SK-N-MC (cell line): ENCODE measurements at places on chromosomes 3 and 15.

DNA sequence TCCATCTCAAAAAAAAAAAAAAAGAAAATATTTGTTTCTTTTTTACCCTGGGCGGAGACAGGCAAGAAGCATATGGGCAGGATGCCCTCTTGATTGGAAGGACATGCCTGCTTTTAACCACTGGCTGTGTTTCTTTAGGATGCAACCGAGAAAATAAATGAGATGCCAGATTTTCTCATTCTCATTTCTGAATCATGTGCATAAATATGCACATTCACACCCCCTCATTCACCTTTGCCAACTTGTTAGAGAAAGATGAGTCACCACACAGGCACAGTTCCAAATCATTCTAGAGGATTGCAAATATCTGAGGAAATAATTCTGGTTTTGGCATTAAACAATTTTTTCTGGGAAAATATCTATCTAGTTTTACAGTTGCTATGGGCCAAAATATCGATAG is 3.3 kb downstream of the LIPH start:
- DNase-seq: peak; percentile 71

GRCh38 chr3:11424277-11424676 is 152.1 kb downstream of the ATG7 start:
- DNase-seq: no peak

- peak; percentile 98 for DNase-seq
Observed at GRCh38 chr3:186097663-186098451, 11.0 kb downstream of the ETV5 start.

- no peak for DNase-seq
Observed at GRCh38 chr15:71251584-71252043, 136.3 kb downstream of the THSD4 start.

DNA sequence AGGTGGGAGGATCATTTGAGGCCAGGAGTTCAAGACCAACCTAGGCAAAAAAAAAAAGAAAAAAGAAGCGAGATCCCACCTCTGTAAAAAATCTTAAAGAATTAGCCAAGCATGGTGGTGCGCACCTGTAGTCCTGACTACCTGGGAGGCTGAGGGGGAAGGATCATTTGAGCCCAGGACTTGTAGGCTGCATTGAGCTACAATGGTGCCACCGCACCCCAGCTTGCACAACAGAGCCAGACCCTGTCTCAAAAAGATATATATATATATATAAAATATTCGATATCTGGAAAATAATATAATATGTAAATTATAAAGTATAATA is 1.1 kb upstream of the IMP3 start:
- DNase-seq: no peak

DNA sequence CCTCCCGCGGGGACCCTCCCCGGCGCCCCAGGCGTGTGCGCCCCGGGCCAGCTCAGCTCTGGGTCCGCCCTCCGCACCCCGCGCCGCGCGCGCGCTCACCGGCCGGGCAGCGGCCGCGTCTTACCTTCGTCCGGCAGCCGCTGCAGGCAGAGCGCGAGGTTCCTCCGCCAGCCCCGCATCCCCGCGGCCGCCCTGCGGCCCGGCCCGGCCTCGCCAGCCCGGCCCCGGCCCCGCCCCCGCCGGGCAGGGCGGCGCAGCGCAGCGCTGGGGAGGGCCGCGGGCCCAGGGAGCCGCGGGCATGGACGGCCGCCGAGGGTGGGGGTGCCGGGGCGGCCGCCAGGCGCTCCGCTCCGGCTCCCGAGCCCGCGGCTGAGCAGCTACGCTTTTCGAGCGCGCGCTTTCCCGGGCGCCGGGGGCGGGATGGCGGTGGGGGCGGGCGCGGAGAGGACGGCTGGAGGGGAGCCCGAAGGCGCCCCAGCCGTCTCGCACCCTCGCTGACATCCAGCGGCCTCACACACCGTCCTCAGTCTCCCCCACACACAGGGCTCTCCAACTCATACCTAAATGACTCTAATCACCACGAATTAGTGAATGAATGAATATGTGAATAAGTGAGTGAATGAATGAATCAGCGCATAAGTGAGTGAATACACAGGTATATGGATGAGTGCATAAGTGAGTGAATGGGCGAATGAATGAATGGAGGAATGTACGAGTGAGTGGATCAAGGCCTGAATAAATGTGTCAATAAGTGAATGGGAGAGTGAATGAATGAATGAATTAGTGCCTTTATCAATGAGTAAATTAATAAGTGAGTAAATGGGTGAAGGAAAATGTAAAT is 48.5 kb upstream of the CCDC174 start:
- no peak for DNase-seq

DNA sequence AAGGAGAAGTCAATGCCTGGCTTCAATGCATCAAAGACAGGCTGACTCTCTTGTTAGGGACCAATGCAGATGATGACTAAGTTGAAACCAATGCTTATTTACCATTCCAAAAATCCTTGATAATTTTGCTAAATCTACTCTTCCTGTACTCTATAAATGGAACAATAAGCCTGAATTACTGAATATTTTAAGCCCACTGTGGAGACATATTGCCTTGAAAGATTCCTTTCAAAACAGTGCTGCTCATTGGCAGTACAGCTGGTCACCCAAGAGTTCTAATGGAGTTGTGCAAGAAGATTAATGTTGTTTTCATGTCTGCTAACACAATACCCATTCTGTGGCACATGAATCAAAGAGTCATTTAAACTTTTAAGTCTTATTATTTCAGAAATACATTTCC is 181.0 kb upstream of the CBLB start:
- DNase-seq: no peak

DNA sequence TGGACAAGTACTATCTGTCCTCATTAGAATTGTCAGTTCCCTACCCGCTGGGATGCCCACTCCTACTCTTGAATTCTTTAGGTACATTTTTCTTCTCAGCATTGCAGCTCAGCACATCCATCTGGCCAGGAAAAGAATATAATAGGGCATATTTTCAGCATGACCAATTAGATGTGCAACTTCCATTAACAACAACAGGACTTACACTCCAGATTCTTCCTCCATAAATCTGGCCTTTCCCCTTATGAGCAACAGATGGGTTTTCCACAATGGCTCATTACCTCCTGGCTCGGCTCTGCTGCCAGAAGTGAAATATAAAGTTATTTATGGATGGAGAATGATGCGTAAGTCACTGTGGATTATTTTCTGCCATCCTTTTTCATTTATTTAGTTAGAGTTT is 443.8 kb upstream of the TGFBR2 start:
- DNase-seq: no peak

DNA sequence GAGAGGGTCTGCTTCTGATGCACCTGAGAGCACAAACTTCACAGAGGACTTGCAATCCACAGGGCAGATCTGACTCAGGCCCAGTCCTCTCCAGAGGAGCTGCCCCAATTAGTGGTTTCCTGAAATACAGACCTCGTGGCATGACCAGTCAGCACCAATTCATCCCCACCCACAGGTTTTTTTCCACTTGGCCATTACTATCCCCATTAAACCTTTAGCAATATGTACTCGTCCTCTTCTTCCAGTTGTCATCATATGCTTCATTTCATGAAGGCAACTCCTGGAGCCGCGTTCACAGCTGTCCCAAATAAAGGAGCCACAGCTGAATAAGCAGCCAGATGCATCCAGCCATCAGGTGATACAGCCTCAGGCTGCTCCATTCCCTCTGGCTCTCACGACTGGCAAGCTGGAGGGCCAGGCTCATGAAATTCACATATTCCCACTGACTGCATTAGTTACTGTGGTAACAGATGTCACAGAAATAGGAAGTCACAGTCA is 163.1 kb downstream of the FMN1 start:
- no peak for DNase-seq

- DNase-seq: no peak
Observed at GRCh38 chr15:40768521-40769273, 1.1 kb upstream of the C15orf62 start.

DNA sequence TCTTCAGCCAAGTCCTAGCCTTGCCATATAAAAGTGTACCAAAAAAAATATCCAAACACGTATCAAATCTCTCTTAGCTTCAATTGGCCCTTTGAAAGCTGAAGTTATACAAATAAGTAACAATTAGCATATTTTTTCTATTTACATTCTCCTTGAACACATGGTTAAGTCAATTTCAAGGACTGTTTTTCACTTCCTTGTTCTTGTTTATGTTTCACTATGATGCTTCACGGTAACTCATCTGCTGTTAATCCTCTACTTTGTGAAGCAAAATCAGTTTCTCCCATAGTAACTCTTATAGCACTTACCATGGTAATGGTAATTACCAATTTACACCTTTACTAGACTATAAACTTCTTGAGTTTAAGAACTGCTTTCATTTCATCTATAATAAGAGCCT is 10.6 kb upstream of the SPRED1 start:
- no peak for DNase-seq

- DNase-seq: no peak
Observed at GRCh38 chr3:53038679-53039375, 7.0 kb downstream of the SFMBT1 start.

DNA sequence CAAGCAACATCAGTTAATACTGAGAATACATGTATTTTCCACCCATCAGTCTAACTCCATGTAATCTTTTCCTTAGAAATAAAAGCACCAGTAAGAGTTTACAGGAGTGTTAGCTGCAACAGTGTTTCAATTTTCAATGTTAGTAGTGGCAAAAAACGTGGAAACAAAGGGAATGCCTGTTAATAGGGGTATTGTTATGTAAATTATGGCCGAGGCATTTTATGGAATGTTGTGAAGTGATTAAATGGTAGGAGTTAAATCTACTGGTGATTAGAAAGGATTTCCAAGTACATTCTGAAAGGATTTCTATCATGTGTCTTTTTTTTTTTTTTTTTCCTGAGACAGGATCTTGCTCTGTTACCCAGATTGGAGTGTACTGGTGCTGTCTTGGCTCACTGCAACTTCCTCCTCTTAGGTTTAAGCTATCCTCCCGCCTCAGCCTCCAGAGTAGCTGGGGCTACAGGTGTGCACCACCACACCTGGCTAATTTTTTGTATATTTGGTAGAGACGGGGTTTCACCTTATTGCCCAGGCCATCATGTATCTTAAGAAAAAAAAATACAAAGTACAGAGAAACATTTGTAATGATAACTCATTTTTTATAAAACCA is 6.6 kb downstream of the ATP6V1A start:
- no peak for DNase-seq

GRCh38 chr3:133277813-133278212 is 122.0 kb upstream of the BFSP2 start:
- no peak for DNase-seq

- no peak for DNase-seq
Observed at GRCh38 chr3:31170932-31171670, 276.6 kb upstream of the GADL1 start.

- peak; percentile 28 for DNase-seq
Observed at GRCh38 chr3:96863129-96863740, 48.8 kb downstream of the EPHA6 start.

DNA sequence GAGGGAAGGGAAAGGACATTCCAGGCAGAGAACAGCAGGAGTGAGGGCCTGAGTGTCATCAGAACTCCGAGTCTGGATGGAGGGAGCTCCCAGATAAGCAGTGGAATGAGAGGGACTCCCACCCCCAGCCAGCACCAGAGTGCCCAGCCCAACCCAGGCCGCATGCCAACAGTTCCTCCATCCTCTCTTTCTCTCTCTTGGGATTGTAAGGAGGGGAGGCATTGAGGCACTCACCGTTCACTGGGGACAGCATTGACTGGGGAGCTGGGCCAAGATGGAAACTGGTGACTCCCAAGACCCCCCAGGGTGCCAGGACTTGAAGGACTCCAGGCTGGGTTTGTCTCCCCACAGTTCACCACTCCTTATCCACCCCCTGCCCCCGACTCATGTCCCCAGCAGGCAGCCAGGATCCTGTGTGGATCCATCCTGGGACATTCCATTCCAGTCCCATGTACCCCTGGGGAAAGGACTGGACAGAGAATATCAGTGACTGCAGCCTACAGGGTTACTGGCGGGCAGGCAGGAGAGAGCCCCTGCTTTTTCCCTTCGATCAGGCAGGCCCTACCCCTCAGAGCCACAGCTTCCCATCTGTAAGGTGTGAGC is 15.7 kb downstream of the PTH1R start:
- DNase-seq: no peak

DNA sequence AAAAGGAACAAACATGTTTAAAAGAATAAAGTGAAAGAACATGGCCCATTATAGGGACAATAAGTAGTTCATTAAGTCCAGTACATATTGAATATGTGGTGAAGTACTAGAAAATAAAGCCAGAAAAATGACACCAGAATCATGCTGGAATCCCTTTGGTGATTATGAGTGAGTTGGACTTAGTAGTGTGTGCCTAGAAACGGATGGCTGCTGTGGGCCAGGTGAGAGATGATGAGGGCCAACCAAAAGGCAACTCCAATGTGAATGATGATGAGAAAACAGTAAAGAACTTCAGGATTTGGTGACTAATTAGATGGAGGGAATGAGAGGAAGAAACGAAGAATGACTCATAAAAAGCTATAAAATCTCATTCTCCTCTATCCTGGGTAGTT is 3.3 kb downstream of the CRYGS start:
- DNase-seq: no peak

- DNase-seq: no peak
Observed at GRCh38 chr3:193033226-193033780, 115.6 kb upstream of the MB21D2 start.

GRCh38 chr15:65870889-65871533 is 1.7 kb downstream of the RAB11A start:
- no peak for DNase-seq

DNA sequence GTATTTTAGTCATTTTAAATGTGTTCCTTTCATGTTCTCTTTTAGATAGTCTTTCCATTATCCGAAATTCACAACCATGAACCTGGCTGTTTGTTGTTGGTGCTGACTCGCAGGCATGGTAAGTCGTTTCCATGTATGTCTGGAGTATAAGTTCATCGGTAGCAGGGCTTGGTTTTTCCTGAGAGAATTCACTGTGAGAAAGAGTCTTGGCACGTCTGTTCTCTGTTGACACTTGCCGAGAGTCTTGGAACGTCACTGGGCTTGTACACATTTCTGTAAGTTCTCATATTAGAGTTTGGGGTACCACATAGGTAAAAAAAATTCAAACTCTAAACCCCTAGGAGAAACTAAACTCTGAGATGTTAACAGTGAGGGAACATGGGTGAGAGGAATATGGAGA is 29.4 kb upstream of the EIF4A2 start:
- no peak for DNase-seq

DNA sequence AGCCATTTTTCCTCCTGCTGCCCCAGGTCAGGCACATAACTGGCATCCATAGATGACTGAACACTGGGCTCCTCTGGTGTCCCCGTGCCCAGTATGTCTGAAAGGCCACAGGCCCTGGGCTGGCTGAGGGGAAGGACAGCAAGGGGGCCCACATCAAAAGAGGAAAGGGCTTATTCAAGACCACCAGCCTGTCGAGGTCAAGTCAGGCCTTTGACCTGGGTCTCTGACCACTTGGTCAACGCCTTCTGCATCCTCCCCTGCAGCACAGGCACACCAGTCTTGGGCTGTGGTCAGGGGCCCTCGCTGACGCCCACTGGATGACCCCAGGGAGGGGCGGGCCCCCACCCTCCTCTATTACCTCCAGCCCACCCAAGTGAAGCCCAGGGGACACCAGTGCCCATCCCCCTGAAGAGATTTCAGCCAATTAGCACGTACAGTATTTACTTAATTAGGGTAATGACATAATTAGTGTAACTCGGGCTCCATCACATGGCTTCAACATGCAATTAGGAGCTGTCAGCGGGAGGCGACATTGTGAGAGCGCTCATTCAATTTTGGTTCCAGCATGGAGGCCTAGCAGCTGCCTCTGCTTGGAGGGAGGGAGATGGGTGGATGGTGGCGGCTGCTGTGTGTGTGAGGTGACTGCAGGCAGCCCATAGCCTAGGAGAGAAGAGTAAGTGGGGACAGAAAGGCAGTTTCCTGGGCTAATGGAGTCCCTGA is 13.5 kb upstream of the DNAH1 start:
- DNase-seq: no peak

GRCh38 chr3:168127466-168127865 is 31.7 kb upstream of the GOLIM4 start:
- no peak for DNase-seq
